Activated naive CD8-positive, alpha-beta T cell treated with anti-CD3 and anti-CD28 coated beads, Interleukin-2, amount 50 U/mL, for 16 hours (primary cell): ENCODE measurements at places on chromosomes 5 and 9.

GRCh38 chr5:93926831-93927620 lies 185.6 kb upstream of the POU5F2 start:
- DNase-seq: no peak

DNA sequence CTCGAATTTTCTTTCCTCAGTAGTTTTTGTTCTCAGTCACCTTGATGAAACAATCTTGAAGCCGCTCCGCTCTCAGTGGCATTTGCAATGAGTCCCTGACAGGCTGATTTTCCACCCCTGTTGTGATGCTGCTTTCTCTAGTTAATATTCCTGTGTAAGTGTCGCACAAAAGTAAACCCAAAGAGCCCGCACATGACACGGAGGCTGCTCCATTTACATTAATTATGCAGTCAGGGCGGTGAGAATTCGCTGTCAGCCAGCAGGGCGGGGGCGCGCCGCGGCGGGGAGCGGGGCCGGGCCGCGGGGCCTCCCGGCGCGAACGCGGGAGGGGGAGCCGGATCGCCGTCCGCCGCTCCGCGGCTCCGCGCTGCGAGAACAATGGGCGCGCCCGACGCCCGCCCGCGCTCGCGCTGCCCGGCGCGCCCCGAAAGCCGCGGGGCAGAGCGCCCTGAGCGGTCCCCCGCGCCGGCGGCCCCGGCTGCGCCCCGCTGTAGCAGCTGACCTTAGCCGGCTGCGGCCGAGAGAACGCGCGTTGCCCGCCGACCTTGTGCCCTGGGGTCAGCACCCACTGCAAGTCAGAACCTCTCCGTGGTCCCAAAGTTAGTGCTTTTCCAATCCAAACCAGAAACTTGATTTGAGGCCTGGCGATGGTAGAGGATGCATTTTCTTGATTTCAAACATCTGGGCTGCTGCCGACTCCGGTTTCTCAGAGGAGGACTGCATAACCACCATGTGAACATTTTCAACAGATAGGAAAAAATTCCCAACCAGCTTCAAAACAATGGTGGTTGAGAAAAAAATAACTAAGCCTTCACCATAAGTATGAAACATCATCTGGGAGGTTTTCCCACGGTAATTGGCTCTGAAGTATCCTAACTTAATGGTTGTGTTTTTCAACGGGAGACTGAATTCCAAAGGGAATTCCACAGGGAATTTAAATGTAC lies 142.6 kb downstream of the PBX3 start:
- DNase-seq: no peak

GRCh38 chr5:41770799-41771198 lies 99.4 kb downstream of the OXCT1 start:
- DNase-seq: no peak

DNA sequence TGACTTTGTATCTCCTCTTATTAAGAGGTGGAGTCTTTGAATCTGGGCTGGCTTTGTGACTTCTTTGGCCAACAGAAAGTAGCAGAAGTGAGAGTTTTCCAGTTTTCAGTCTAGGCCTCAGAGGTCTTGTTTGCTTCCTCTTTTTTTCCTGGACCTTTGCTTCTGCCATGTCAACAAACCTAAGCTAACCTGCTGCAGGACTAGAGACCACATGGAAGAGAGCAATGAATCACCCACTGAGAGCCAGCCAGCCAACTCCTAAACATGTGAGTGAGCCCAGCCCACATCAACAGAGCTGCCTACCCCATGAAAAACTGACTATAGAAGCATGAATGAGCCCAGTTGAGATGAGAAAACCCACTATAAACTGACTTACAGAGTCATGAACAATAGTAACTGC lies 29.9 kb downstream of the MRPL22 start:
- DNase-seq: no peak

GRCh38 chr5:118984602-118985001 lies 3.7 kb downstream of the DTWD2 start:
- no peak for DNase-seq

DNA sequence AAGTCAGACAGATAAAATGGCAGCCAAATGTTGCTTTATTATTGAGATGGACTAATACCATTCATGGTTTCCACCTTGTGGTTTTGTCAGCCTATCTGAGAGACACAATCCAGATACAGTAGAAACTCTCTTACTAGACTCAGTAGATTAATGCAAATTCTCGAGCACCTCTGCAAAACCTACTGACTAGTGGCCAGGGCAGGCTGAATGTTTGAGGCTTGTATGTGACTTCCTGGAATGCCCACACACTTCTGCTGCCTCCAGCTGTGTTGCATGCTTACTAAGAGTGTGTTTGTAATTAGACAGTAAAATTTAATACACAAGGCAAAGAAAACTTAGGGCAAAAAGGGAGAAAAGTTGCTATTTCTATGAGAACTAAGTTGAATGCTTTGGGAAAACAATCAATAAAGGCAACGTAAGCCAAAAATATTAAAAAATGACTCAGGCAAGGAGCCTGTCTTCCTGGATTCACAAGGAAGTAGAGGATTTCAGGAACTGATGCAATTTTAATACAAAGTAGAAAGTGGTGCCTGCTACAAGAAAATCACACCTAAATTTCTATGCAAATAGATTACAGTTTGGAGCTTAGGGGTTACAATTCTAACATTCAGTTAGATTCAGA lies 30.2 kb upstream of the CCNG1 start:
- no peak for DNase-seq

DNA sequence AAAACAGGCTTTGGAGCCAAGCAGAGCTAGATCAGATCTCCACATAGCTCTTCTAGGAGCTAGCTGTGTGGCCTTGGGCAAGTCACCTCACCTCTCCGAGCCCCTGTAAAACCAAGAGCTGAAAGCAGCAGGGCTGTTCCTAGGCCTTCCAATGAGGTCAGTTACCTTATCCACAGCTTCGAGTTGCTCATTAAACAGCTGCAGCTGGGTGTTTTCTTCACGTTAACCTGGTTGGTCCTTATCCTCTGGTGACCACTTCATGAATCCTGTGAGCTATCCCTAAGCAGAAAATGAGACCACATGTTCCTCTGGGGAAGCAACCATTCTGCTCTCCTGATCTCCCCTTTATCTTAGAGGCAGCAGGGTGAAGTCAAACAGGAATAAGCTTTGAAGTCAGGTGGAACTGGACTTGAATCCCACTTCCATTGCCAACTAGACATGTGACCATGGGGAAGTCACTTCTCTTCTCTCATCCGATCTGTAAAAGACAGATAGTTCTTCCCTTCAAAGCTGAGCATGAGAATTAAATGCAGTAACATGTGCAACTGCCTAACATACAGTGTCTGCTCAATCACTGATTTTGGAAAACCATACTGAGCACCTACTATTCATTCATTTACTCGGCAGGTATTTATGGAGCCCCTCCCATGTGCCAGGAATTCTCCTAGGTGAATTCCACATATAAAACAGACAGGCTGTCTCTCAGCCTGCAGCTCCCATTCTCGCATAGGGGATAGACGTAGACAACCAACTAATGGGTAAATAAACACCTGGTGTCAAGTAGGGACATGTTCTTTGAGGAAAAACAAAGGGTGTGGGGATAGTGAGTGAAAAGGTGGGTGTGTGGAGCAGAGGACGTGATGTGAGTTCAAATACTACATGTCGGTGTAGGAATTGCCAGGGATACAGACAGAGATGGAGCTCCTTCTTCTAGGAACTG lies 111.7 kb upstream of the BOD1 start:
- DNase-seq: no peak

DNA sequence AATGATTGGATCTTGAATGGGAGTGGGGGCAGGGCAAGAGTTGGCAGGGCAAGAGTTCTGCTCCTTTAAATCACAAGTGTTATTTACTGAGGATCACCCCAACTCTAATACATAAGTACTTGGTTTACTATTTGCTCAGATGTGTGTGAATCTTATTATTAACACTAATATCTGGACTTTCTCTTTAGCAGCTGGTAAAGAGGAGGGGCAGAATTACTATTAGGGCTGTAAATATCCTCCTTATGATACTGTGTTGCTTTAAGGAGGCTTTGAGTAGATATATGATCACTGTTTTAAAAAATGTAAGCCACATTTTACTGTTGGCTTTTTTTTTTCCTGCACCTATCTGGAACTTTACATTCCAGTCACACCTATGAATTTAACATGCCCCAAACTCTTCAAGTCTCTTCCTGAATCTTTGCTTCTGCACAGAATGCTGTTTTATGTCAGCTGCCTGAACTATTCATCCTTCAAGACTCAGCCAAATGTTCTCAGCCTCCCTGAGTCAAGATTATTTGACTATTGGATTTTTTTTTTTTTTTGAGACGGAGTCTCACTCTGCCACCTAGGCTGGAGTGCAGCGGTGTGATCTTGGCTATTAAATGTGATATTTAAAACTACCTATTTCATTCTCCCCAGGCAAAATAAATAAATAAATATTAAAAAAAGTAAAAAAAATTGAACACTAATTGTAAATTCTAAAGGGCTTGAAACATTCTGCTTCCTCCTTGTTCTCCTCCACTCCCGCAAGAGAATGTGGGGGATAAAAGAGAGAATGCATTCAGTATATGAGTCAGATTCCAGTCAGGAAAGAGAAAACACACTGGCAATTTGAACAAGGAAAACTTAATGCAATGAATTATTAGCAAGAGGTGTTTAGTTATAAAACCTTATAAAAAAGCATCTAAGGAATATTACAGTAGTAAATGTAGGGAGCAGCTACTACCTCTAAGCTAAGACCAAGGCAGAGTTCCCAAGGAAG lies 99.3 kb downstream of the FOCAD start:
- no peak for DNase-seq

DNA sequence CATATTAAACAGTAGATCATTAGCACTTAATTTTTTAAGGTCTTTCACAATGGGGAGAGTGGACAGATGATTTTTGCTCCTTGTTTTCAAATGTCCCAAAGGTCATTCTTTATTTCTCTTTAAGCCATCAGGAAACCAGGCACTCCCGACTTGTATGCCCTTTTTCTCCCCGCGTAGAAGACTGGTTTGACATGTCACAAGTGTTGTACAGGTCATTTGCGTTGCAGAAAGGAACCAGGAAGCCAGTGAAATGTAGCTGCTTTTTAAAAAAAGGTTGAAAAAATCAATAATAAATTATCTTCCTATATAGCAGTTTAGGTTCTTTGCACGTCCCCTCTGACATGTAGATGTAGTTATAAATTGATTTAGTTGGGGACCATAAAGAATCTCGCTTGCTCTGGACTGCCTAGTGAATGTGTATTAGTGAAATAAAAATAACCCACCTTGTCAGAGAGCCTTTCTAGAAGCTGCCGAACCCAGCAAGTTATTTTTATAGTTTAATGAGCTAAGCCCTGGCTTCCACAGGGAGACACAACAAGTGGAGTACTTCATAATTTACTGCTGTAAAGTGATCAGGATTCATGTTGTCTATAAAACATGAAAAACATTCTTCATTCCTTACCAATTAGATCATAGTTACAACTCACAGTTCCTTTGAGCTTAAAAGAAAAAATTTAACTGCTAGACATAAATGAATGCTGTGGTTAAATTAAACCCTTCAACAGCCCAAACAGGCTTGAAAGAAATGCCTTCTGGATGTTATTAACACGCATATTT lies 404.6 kb downstream of the CSNK1G3 start:
- no peak for DNase-seq

- DNase-seq: no peak
Observed at GRCh38 chr9:4346131-4346530, 46.3 kb upstream of the GLIS3 start.

- no peak for DNase-seq
Observed at GRCh38 chr5:23419115-23419514, 88.3 kb upstream of the PRDM9 start.

- DNase-seq: no peak
Observed at GRCh38 chr5:94849324-94849723, 230.9 kb downstream of the SLF1 start.

DNA sequence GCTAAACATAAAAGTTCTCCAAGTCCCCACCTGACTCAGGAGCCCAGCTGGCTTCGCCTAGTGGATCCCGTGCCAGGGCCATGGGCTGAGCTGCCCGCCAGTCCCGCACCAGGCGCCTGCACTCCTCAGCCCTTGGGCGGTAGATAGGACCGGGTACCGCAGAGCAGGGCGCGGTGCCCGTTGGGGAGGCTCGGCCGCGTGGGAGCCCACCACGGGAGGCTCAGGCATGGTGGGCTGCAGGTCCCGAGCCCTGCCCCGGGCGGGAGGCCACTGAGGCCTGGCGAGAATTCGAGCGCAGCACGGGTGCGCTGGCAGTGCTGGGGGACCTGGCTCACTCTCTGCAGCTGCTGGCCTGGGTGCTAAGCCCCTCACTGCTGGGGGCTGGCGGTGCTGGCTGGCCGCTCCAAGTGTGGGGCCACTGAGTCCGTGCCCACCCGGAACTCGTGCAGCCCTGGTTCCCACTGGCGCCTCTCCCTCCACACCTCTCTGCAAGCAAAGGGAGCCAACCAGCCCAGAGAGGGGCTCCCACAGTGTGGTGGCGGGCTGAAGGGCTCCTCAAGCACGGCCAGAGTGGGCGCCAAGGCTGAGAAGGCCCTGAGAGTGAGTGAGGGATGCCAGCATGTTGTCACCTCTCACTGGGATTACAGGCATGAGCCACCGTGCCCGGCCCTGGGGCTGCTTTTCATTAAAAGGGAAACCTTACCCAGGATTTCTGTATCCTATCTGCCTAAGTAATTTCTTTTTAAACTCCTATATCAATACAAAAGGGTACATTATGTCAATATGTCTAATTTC lies 9.7 kb upstream of the SPZ1 start:
- DNase-seq: no peak

DNA sequence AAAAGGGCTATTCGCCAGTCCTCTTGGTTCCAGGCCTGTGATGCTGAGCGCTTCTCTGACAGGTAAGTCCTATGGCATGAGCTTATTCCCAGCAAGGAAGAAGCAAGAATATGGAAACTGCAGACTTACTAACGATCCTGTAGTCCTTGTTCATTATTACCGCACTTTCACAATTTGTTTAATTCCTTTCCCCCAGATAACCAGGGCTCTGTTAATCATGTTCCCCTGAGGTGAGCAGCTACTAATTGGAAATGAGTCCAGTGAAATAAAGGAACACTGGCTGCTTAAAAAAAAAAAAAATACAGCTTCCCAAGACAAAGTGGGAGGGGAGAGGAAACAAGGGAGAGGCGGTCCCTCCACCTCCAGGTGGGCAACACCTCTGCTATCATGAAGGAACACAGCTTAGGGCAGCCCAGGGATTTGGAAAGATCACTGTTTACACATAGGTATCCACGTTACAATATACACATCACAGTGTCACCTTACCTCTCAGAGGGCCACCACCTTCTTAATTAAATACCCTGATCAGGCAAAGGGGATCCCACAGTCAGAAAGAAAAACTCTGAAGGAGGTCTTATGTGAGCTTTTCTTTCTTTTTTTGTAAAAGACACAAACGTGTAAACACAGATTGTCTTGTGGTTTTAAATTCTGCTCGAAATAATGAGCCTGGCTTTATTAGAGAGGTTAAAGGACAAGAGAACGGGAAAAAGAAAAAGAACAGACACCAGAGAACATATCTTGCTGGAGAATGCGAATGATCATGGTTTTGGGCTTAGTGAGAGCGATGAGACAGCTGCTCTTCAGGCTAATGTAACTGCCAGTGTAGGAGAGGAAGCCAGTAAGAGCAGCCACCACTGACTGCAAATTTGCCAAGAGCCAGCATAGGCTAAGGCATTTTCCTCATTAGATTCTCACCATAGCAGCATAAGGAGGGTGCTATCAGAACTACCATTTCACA lies 258.6 kb downstream of the CRB2 start:
- no peak for DNase-seq

GRCh38 chr5:143066556-143067281 lies 296.5 kb downstream of the ARHGAP26 start:
- DNase-seq: no peak
